ENCODE measurements at places on chromosomes 2 and 18.
A peak's percentile ranks its signal among the peaks of the same experiment; 100 is the strongest.

DNA sequence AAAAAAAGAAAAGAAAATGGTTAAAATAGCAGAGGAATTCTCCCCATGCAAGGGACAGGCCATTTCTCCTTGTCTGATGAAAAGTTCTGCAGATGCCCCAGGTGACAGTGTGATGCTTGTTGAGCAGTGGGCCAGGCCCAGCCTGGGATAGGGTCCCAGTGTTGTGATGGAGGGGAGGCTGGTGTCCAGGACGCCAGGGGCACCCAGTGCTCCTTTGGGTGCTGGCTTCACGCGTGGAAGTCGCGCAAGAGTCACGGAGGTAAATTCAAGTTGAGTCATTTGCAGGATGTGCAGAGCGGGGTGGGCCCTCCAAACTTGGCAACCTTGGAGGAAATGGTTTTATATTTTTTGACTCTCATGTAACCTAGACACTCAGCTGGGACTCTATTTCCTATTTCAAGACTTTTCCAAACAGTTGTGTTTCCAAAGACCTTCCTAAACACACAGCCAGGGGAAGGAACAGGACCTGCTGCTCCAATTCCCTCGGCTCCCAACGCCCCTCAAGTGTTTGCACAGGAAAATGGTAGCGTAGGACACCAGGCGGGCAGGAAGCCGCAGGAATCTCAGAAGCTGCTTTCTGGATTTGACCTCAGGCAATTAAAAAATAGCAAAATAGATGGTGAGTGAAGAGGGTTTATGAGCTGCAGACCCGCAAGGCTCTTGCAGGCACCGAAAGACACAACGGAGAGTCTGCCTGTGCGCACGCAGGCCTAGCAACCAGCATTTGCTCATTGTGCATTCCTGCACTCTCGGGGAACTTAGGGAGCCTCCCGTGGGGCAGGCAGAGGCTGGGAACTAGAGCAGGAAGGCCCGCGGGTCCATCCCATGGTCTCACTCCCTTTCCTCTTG lies 107.1 kb upstream of the ODC1 start:
- DNase-seq: no peak

DNA sequence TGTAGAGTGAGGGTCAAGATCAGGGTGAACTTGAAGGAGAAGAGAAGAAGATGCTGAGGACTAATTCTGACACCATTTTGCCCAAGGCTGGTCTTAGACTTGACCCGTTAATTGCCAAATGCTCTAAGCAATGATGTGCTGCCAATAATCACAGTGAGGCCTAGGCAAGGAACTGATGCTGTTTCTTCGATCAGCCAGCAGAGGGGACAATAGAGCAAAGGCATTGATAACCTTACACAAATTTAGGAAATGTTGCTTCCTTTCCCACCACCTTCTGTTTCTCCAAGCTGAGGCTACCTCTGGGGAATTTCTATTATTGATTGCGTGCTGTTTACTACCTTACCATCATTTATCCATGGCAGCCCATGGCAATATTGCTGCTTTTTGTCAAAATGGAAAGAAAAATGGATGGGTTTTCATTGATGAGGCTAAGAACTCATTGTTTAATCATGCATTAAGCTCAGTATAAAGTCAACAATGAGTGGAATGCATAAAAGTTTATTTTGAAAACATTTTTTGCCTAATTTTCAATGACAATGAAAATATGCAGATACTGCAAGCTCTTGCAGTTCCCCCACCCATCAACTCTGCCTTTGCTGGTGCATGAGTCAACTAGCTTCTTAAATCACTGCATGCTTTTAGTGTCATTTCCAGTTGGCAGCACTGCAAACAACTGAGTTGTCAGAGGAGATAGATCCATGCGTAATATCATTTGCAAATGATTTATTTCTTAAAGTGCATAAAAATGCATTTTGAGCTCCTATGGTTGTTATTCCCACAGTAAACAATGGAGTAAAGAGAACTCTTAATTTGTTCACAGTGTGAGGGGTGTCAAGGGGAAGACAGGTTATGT lies 116.4 kb upstream of the NYAP2 start:
- no peak for DNase-seq

GRCh38 chr2:151855111-151855510 lies 26.9 kb upstream of the ARL5A start:
- no peak for DNase-seq

DNA sequence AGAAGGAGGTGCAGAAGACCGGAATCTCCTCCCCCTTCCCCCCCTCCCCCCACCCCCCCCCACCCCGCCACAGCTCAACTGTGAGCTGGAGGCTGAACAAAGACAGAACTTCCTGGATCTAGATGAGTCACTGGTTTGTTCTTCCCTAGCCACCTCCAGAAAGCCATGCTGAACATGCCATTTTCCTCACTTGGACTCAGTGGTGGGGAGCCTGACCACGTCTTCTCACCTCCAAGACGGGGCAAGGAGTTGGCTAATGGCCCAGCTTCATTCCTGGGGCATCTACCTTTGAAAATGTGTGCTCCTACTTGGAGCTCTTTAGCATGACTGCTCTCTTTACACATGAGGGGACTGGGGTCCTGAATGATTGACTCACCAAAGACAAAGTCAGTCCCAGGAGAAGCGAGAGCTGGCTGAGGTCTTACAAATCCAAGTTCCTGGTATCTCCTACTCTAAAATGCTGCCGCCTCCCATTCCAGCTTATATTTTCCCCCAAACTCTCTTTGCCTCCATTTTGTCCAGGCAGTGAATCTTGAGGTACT lies 22.6 kb upstream of the FZD5 start:
- no peak for DNase-seq

GRCh38 chr2:207231106-207231865 lies 65.5 kb upstream of the KLF7 start:
- no peak for DNase-seq

DNA sequence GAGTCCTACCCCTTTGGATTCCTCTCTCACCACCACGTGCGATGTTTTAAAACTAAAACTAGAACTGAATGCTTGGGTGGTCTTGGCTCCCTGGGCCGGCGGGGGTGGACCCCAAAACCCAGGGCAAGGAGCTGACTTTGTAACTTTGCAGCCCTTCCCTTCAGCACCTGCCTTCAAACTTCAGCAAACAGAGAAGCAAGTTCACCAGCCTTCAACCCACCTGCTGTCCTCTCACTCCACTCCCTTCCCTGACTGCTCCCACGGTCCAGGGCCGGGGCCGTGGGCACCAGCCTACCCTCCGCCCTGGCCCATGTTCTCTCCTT lies 54.5 kb downstream of the COL6A3 start:
- DNase-seq: no peak

- DNase-seq: no peak
Measured at GRCh38 chr2:65595630-65596029, 163.2 kb upstream of the SPRED2 start.

GRCh38 chr2:71997843-71998242 lies 149.8 kb downstream of the CYP26B1 start:
- DNase-seq: no peak

- no peak for DNase-seq
Measured at GRCh38 chr2:30625701-30626100, 178.7 kb downstream of the LCLAT1 start.

GRCh38 chr2:11363868-11364564 lies 19.6 kb upstream of the ROCK2 start:
- no peak for DNase-seq

GRCh38 chr2:173431191-173431590 lies 76.5 kb downstream of the CDCA7 start:
- DNase-seq: no peak

GRCh38 chr18:64966667-64967066 lies 784.1 kb upstream of the CDH7 start:
- DNase-seq: no peak

DNA sequence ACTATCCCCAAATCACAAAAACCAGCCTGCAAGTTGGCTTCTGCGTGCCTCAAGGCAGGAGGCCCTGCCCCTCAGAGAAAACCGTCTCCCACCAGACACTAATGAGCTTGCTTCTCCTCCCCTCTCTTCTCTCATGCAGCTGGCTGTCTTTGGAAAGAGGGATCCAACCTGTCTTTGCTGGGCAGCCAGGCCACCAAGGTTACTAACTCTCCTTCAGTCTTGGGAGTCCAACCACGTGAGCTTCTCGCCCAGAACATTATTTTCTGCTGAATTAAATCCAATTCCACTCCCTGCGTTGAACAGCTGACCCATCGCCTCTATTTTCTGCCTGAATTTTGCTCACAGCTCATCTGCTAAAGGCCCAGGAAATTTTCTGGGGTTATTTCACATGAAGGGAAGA lies 291.3 kb upstream of the NCKAP5 start:
- DNase-seq: no peak

DNA sequence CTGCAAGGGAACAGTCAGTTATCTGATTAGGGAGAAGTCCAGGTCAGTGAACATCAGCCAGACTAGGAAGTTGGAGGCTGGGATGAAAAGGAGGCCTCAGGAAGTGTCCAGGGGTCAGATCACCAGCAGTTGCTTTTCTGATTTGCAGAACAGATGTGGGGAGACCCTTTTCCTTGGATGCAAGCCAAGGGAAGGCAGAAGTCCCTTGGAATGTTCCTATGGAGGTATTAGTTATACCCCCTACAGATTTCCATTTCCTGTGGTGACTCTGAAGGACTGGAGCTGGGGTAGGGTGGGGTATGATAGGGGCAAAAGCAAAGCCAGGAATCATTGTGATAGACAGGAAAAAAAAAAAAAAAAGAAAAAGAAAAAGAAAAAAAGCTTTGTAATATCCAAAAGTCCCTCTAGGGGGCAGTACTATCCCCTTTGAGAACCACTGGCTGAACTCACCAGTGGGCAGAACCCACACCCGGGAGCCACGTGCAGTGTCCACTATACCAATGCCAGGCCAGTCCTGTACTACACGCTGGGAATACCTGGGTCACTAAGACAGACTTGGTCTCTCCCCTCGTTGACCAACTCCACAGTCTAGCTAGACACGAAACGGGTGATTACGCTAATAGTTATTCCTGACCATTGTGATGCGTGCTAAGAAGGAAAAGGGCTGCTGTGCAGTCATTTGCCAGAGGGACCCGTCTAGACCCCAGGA lies 7.4 kb downstream of the DYSF start:
- no peak for DNase-seq

GRCh38 chr2:43233218-43234212 lies 7.1 kb upstream of the ZFP36L2 start:
- DNase-seq: no peak

DNA sequence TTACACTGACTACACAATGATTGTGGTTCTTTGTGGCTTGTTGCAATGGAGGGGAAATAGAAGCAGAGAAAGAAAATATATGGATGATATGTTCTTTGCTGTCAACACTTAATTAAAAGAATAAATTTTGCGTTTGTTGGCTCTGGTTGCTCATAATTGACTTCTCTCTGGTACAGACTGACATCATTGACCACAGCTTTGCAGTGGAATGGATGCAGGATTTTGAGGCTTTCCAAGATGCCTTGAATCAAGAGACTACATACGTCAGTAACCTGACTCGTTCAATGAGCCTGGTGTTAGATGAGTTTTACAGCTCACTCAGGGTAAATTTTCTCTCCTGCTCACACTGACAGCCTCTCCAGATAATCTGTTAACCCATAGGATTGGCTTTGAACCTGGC lies 9.9 kb downstream of the GPN1 start:
- DNase-seq: peak; percentile 32

DNA sequence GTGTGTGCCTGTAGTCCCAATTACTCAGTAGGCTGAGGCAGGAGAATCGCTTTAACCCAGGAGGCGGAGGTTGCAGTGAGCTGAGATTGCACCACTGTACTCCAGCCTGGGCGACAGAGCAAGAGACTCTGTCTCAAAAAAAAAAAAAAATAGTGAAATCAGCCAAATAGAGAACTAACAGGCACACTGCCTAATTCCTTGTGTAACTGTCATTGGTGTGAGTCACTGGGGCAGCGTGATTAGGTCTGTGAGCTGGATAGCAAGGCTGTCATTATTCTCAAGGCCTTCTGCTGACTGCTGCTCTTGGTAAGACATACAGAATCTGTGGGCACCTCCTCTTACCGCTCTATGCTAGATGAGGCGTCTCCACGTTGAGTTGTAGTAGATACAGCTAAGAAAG lies 270.3 kb downstream of the NEDD4L start:
- no peak for DNase-seq

DNA sequence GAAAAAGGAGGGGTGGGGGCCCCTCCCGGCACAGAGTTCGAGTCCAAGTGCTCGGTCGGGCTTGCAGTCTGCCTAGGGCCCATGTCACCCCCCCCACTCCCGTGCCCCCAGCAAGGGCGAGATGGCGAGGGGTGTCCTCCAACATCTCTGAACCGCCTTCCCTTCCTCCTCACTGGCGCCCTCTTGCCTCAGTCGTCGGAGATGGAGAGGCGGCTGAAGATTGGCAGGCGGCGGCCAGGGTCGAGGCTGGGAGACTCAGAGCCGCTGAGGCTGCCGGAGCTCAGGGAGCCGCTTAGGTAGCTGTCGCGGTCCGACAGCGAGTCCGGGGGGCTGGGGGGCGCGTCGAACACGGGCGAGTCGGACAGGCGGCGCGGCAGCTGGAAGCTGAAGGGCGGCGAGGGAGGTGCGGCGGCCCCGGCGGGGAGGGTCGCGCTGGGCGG lies 2.3 kb downstream of the ZFP36L2 start:
- peak; percentile 65 for DNase-seq

DNA sequence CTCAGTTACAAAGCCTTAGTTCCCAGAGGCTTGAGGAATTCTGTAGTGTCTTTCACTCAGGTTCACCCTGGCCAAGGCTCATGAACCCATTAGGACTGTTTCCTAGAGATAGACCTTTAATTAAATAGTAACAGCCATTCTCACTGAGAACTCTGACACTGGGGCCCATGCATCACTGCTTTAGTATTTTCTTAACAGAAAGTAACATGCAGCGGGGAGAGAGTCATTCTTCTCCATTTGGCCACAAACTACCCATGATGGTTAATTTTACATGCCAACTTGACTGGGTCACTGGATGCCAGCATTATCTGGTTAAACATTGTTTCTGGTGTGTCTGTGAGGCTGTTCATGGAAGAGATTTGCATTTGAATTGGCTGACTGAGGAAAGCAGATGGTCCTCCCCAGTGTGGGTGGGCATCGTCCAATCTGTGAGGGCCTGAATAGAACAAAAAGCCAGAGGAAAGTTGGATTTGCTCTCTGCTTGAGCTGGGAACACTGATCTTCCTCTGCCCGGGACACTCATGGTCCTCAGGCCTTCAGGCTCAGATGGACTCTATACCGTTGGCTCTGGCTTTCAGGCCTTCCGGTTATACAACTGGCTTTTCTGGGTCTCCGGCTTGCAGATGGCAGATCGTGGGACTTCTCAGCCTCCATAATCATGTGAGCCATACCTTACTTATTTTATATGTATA lies 5.6 kb upstream of the CPLX4 start:
- no peak for DNase-seq

GRCh38 chr2:105443617-105444598 lies 45.1 kb upstream of the FHL2 start:
- DNase-seq: no peak

DNA sequence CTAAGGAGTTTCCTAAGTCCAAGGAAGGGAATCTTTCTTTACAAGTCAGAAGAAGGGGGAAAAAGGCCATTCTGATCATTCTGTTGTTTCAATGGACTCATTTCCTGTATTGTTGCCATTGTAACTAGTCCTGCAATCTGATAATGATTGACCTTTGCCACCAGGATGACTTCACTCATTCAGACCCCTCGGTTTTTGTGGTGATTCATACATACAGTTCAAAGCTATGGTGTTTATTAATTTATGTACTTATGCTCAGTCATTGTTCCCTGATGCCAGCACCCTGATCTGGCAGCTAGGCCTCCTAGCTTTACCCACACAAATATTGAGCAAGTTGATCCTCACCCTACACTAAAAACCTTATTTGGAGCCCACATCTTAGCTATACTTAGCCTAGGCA lies 57.6 kb upstream of the ZNF519 start:
- DNase-seq: peak; percentile 62

Measured in T-helper 2 cell treated with Interferon-gamma antibody and Interleukin-4, amounts not matched to agents 5 μg/mL and 100 μg/mL, for 36 hours (primary cell).